Skeletal muscle cell (primary cell): ENCODE measurements at places on chromosomes 11 and 22.
A peak's percentile ranks its signal among the peaks of the same experiment; 100 is the strongest.

GRCh38 chr11:79538775-79539174, 97.9 kb upstream of the TENM4 start:
- DNase-seq = no peak

DNA sequence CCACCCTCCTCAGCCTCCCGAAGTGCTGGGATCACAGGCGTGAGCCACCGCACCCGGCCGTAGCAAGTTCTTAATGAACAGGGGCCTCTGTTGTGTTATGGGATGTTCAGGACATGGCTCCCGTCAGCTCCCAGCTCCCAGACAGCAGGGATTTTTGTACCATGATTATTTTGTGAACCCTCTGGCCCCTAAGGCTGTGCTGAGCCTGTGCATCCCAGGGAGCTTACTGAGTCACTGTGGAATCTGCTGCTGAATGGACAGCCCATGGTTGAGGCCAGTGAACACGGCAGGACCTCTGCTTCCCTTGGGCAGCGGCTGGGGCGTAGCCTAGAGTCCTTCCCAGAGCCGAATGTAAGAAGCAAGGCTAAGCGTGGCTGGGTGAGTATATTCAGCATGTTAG, 245.2 kb downstream of the NTM start:
- DNase-seq = no peak

DNA sequence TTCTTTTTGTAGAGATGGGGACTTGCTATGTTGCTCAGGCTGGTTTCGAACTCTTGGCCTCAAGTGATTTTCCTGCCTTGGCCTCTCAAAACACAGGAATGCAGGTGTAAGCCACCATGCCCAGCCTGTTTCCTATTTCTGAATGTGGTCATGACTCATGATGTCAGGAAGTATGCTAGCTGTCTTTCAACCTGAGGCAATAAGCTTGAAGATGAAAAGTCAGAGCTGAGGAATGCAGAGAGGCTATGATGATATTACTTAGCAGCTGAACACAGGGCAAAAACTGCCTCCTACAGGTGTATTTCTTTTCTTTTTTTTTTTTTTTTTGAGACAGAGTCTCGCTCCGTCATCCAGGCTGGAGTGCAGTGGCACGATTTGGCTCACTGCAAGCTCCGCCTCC, 9.0 kb upstream of the NUCB2 start:
- DNase-seq = peak; percentile 28

GRCh38 chr11:2930704-2931419, 1.6 kb upstream of the PHLDA2 start:
- no peak for DNase-seq

- DNase-seq = no peak
These were observed 67.8 kb upstream of the ARHGAP32 start for GRCh38 chr11:129259931-129260348.

DNA sequence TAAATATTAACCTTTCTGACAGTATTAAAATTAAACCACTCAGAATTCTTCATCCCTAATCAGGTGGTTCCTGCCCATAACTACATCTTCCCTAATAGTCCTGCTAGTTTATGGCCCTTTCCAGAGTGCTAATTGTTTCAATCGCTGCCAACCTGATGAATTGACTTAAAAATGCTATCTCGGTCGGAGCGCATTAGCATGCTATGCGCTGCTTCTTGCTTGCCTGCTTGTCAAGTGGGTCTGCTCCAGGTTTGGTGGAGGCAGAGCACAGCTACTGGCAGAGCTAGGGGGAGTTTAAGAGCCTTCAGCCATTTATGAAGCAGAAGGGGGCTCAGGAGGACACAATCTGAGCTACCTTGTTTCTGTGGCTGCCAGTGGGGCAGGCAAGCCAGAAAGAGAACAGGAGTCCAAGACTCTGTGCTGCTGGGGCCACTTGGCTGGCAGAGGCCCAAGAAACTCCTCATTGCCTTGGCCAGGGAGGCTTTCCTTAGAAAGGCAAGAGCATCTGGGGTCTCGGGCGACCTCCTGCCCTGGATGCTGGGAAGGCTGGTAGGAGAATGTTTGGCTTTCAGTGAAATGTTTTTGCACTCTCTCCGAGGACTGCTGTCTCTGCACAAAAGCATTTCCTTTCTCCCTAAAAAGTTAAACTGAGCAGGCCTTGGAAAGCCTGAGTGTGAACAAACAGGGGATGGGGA, 62.1 kb upstream of the PHOX2A start:
- DNase-seq = peak; percentile 25

GRCh38 chr11:85922367-85922766, 67.2 kb downstream of the CCDC83 start:
- DNase-seq = no peak

DNA sequence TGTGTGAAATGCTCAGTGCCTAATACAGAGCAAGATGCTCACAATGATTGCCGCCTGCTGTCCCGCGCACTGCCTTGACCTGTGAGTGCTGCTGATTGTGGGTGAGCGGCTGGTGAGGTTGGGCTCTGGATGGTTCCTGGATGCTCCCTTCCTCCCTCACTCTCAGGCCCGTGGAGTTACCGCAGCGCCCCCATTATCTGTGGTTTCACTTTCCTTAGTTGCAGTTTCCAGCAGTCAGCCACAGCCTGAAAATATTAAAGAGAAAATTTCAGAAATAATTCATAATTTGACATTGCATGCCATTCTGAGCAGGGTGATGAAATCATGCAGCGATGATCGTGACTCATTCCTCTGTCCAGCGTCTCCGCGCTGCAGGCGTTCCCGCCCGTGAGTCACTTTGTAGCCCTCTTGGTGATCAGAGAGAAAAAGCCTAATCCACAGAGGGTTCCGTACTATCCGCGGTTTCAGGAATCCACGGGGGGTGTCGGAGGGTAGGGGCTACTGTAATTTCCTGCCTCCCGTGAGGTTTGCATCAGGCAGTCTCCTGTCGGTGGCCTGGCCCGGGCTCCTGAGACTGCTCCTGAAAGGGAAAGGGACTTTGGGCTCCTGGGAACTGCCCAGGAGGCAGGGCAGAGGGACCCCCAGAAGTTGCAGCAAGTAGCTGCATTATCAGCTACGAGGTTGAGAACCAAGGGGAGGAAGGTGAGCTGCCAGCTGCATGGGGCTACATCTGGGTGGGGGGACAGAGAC, 10.6 kb downstream of the RPL3 start:
- peak; percentile 83 for DNase-seq

- peak; percentile 54 for DNase-seq
These were observed 814 bp downstream of the NPAS4 start for GRCh38 chr11:66421492-66422205.

DNA sequence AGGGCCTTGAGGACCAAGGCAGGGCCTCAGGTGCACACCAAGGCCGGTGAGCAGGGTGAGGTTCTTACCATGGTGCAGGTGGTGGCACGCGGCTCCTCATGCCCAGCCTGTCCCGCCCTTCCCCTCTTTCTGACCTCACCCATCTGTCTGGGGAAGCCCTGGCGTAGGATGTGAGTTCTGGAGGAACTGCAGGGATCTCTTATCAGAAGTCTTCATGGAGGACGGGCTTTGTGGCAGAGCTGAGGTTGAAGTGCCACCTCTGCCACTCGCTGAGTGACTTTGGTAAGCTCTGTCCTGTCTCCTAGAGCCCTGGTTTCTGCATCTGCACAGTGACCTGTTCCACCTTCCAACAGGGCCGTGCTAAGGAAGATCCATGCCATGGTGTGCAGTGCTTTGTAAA, 49.1 kb downstream of the LRRC32 start:
- no peak for DNase-seq

GRCh38 chr22:49010070-49010863, 817.4 kb downstream of the BRD1 start:
- DNase-seq = no peak

GRCh38 chr11:79025622-79026021, 415.2 kb downstream of the TENM4 start:
- no peak for DNase-seq

GRCh38 chr11:2459016-2459725, 14.4 kb downstream of the KCNQ1 start:
- no peak for DNase-seq

DNA sequence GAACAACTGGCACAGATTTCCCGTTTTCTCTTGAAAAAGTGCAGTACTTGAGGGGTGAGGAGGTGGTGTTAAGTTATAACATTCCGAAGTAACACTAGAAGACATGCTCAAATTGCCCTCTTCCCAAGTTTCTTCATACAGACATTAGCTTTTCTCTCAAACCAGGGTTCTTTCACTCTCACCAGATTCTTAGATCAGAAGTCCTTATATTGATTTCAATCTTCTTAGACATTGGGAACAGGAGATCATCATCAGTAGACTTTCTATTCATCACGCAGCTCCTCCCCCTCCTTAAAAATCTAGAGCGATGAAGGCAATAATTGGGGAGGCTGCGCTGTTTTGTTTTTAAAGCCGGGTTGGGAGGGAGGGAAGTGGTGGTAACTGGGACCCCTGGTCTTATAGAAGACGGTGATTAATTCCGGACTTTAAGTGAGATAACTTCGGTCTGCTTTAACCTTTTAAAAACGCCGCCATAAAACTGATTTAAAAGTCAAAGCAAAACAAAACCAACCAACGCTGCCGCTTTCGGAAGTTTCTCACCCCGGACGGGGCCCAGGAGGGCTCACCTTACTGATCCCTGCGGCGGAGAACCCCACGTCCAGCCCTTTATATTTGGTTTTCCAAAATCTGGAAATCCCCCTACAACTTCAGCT, 665 bp downstream of the USP28 start:
- DNase-seq = no peak

DNA sequence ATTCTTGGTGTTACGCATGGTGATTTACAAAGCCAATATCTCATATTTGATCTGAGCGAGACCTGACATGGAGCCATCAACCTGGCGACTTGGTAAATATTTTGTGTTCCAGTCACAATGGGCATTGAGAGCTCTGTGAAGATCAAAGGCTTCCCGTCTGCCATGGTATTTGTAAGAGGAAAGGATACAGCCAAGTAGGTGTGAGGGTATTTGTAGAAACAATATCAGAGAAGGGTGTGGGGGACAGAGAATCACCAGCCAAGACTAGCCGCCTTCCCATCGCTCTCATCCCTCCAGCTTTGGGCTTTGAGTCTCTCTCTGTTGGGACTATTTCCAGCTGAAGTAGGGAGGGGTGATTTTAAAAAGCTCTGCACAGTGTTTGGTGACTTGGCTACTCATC, 173.4 kb upstream of the BDNF start:
- no peak for DNase-seq

DNA sequence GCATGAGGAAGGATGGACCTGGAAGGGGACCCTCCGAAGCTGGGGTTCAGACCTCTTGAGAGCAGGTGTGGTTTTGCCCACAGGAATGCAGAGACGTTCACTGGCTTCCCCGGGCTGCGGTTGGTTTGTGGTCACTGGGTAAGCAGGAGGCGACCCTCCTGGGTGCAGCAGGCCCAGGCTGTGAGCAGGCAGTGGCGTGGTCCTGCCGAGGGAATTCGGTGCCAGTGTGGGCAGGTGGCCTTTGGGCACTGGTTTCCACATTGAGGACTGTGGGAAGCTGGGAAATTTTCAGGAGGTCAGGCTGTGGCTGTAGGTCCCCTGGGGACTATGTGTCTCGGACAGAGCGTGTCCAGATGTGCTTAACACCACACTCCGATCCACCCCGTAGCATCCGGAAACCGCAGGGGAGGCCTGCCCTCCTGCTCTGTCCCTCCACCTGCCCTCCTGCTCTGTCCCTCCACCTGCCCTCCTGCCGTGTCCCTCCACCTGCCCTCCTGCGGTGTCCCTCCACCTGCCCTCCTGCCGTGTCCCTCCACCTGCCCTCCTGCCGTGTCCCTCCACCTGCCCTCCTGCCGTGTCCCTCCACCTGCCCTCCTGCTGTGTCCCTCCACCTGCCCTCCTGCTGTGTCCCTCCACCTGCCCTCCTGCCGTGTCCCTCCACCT, 27.5 kb downstream of the TPCN2 start:
- DNase-seq = no peak

- DNase-seq = no peak
These were observed 111.1 kb downstream of the TP53I11 start for GRCh38 chr11:44839458-44840084.

- no peak for DNase-seq
These were observed 5.5 kb downstream of the B3GNT6 start for GRCh38 chr11:77039491-77040400.

GRCh38 chr22:44677353-44677840, 24.6 kb upstream of the PRR5 start:
- no peak for DNase-seq

DNA sequence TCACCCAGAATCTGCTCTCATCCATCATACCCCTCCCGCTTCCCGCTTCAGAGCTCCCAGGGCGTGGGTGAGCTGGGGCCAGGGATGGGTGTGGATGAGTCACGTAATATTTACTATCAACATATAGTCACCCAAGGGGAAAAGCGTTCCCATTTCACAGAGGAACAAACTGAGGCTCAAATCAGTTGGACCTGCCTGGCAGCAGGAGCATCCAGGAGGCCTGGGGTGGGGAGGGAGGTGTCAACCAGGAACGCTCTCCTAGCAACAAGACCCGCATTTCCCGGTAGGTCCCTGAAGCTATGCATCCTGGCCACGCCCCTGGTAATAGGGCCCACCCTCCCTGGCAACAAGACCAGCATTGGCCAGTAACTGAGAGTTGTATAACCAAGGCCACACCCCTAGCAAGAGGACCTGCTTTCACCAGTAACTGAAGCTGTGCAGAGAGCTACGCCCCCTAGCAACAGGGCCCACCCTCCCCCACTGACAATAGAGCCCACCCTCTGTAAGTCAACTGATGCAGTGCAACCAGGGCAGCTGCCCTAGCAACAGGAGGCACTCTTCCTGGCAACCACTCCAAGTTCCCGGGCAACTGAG, 32.7 kb upstream of the TXNRD2 start:
- no peak for DNase-seq

DNA sequence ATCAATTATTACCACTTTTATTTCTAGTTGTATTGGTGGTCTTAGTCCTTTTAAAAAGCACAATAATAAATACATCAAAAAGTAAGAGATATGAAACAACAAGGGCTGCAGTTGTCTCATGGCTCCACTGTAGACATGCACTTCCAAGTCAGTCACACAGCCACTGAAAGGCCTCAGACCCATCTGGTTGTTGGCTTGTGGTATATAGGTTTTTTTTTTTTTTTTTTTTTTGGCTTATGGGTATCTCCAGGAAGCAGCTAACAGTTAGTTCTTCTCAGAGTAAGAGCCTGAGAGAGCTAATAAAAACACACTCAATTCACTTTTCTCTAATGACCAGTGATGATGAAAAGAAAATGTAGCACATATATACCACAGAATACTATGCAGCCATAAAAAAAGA, 6.0 kb upstream of the OR52E6 start:
- DNase-seq = no peak

DNA sequence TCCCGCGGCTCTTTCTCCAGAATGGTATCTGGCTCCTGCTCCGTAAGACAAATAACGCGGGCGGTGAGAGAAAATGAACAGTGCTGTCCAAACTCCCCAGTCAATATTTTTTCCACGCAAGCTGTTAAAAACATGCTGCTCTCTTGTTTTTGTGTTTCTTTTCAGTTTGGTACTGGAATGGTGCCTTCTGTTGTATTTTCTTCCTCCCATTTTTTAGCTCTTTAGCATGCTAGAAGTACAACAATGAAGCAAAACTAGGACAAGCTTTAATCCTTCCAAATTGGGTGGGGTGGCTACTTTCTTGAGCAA, 599 bp upstream of the PPP2R1B start:
- DNase-seq = no peak

- no peak for DNase-seq
These were observed 1.2 kb upstream of the H19 start for GRCh38 chr11:1998861-1999260.
